ENCODE measurements at places on chromosomes 4 and X. TPM values are rescaled to one million over a fixed set of nuclear protein-coding genes. Genes with fewer than 3 reads are reported as not detected.

DNA sequence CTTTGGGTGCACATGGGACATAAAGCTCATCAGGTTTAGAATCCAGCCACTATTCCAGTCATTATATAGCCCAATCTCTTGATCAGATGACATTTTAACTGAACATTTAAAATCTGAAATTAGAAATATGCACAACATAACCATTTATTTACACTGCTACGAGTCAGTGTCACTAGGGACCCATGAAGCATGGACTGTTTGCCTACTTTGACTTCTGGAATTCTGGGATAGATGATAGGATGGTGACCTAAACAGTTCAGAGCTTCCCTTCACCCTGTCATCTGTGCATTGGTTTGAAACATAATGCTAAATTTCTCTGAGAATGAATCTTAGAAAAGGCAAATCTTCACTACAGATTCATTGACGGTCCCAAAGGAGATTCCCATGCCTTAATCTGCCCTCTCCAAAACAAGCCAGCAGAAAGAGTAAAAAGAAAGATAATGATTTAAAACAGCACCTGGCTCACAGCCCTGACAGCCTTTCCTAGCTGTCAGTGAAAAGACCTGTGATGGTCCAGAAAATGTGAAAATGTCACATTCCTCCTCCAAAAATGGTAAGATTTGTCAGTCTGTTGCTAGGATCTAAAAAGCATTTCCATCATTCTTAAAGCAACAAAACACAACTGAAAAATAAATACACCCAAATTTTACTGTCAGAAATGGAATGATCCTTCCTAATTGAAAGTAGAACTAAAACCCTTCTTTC lies 18.9 kb upstream of the HERC3 start:
- DNase-seq: no peak

DNA sequence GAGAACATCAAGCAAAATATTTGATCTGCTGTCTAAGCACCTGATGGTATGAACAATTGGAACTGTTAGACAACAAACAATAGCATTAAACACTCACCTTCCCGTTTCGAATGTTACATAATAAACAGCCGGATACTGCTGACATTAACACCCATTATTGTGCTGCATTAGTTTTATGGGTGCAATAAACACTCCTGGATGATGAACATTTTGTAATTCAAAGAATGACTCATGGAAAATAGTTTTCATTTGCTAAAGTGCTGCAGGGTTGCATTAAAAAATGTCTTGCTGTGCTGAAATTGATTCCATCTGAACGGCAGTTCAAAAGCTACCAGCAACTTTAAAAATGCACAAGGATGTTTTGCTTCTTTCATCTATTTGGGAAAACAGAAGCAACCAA lies 100.8 kb upstream of the SORBS2 start:
- no peak for DNase-seq

DNA sequence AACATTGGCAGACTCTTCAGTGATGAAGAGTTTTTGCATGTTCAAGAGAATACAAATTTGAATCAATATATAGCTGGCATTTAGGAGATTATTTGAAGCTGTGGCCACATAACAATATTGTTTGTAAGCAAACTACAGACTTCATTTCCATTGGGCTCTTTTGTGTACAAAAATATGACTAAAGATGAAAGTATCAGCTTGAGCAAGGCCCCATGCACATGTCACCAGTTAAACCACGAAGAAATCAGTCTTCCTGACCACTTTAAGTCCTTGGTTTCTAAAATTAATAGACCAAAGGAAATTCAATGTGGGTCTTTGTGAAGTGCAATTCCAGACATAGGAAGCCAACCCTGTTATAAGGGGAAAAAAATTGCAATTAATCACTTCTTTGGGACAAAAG lies 1664.6 kb upstream of the ADGRL3 start:
- DNase-seq: no peak

Gene GAGE10
- polyA plus RNA-seq: not detected
